ENCODE measurements at places on chromosomes 1 and 21.

GRCh38 chr1:5856246-5856815 lies 135.9 kb downstream of the NPHP4 start:
- no peak for DNase-seq

DNA sequence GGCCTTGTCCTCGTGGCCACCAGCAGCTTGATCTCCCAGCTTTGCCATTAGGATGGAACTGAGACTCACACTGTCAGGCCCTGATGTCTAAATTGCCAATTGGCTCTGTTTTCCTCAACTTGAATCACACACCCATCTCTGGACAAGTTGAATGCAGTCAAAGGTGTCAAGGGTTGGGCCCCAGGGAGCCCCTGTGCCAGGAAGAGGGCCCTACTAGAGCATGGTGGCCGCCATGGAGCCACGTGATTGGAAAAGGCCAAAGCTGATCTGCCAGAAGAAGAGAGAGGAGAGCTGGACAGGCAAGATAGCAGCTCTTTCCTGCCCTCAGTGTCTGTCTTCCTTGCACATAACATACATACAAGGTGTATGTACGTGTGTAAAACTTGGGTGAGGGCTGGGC lies 54.9 kb upstream of the NEK2 start:
- no peak for DNase-seq

GRCh38 chr1:181482521-181483284 lies 614 bp upstream of the CACNA1E start:
- no peak for DNase-seq

- no peak for DNase-seq
Measured at GRCh38 chr1:88552226-88552625, 131.8 kb upstream of the PKN2 start.

DNA sequence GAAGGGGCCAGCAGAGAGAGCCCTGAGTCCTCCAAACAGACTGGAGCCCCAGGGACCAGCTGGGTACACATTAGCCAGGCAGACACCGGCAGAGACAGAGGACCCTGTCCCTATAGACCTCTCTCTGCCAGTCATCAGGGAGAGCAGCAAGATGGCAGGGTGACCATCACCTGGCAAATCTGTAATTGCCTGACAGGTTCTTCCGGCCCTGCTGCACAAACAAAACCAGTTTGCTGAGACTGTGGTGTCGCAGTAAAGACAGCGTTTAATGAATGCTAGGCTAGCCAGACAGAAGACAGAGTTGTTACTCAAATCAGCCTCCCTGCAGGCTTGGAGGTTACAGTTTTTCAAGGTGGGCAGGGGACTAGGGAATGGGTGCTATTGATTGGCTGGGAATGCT lies 618.9 kb downstream of the NPHP4 start:
- DNase-seq = no peak

- DNase-seq = no peak
Measured at GRCh38 chr1:76674689-76675210, 192.5 kb upstream of the ST6GALNAC5 start.

- DNase-seq = no peak
Measured at GRCh38 chr1:169138866-169139670, 32.6 kb downstream of the ATP1B1 start.

DNA sequence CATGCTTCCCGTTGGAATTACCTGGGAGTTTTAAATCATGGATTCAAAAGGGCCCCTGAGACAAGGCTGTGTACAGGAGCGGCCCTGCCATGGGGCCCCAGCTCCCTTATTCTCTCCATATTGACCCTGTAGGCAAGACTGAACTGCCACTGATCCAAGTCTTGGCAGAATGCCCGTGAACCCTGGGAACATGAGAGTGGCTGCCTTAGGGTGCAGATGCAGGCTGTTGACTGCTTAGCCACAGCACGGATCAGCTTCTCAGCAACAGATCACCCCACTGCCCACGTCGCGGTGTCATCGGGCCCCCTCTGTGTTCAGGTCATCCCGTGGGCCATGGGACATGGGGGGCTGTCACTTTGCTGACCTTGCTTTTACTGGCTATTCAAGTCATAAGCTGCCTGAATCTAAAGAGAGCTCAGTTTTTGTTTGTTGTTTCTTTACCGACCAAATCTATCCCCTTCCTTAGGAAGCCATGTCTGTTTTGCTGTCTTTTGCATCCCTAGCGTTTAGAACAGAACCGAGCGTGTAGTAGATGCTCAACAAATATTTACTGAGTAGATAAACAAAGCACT lies 83.4 kb downstream of the MATN1 start:
- DNase-seq = no peak
